Hypothalamus (tissue), 51 donors: ENCODE measurements at places on chromosomes 3 and 15.

GRCh38 chr3:176090727-176091126 lies 1106.6 kb downstream of the TBL1XR1 start:
- no peak for DNase-seq

GRCh38 chr15:58139989-58140522 lies 1.9 kb downstream of the AQP9 start:
- DNase-seq = no peak

GRCh38 chr3:18649666-18650363 lies 224.7 kb upstream of the SATB1 start:
- no peak for DNase-seq

DNA sequence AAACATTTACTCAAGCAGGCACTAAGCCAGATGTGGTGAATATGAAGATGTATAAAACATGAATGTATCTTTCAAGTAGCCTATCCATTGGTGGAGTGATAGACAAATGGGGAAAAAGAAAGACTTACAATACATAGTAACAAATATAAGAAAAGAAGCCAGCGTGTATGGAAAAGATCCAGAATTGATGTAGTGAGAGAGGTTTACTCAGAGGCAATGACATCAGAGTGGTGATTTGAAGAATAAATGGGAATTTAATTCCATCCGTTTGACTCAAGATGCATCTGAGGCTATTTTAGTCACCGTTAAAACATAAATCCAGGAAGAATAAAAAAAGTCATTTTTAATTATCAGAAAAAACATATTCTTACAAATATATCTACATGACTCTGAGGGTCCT lies 162.6 kb downstream of the IL1RAP start:
- no peak for DNase-seq

DNA sequence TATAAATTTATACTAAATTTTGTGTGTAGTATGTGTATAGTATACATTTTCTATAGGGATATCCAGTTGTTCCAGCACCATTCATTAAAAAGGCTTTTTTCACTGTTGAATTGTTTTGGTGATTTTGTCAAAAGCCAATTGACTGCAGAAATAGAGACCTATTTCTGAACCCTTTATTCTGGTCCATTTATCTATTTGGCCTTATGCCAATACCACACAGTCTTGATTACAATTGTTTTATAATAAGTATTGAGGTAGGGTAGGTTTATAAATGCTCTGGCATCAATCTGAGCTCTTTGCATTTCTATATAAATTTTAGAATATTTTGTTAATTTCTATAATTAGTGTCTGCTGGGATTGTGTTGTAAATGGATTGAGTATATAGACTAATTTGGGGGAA lies 6.5 kb upstream of the OPA1 start:
- no peak for DNase-seq

- DNase-seq = no peak
Observed at GRCh38 chr3:126446301-126446700, 29.4 kb downstream of the ZXDC start.

GRCh38 chr3:85171976-85172375 lies 213.2 kb downstream of the CADM2 start:
- no peak for DNase-seq

DNA sequence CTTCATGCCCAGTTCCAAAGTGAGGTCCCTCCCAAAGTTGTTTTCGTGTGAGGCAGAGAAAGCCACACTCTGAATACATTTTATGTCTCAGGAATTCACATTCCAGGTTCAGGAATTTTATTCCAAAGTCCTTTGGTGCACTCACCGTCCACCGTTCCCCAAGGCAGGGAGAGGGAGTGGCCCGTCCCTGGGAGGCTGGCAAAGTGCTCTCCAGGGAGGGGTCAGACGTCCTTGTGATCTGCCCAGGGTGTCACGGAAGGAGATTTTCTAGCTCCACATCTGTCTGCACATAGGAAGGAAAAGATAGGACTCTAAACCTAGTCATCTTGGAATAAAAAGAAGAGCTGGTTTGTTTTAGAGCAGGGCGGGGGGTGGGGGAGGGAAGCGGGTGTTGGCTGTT lies 47.9 kb downstream of the KLF13 start:
- no peak for DNase-seq

- DNase-seq = no peak
Observed at GRCh38 chr15:64282701-64283100, 73.3 kb downstream of the CSNK1G1 start.

DNA sequence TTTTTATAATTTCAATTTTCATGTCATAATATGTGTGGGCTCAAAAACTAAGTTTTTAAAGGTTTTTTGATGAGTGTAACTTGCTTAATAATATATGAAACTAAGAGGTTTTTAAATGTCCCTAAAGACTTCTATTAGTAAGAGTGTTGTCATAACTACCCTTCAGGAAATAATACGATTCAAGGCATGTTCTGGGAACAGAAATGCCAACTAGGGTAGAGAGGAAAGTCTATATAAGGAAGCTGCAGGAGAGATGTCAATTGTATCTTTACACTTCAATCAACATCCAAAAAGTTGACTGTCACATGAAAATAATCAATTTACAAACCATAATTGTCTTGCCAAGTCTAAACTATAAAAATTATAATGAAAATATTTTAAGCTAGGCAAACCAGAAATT lies 76.3 kb downstream of the SMARCC1 start:
- DNase-seq = no peak

DNA sequence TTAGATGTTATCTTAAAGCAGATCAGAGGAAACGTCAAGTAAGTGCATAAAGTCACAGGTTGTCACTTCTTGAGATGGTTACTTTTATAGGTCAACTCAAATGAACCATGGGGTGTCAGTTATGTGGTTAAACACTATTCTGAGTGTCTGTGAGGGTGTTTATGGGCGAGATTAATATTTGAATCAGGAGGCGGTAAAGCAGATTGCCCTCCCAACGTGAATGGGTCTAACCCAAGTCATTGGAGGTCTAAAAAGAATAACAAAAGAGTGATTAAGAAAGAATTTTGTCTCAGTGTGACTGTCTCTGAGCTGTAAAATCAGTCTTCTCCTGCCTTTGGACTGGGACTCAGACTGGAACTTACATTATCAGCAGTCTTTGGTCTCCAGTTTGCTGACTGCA lies 977.5 kb downstream of the NAALADL2 start:
- DNase-seq = no peak

DNA sequence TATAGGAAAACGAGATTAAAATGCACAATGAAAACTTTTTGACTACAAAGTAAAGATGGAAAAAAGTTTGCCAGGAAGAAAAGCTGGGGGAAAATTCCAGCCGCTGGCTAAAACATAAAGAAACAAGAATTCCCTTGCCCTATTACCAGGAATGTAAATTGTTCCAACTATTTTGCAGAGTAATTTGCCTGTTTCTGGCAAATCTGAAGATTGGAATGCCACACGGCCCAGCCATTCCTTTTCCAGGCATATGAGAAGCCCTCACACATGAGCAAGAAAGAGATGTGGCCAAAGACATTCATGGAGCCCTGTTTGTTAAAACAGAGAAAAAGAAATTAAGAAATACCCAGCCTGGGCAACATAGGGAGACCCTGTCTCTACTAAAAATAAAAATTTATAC lies 8.4 kb upstream of the GATA2 start:
- no peak for DNase-seq

- DNase-seq = no peak
Observed at GRCh38 chr15:67096546-67097294, 31.3 kb downstream of the SMAD3 start.

GRCh38 chr15:99070208-99070607 lies 34.7 kb upstream of the SYNM start:
- no peak for DNase-seq

DNA sequence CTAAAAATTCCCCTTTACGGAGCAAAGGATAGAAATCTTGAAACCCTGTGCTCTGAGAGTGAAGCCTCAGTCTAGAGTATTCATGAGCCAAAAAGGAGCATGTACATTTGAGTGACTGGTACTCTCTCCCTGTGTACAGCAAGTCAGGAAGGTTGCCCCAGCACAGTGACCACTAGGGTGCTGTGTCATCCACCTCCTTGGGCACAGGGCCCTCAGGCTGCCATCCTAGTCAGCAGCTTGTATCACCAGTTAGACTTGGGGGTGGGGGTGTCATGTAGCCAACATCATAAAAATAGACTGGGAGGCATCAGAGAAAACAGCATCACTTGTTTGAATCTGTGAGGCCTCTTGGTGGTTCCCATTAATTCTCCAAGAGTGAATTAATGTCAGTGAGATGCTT lies 12.0 kb downstream of the NME9 start:
- DNase-seq = no peak

DNA sequence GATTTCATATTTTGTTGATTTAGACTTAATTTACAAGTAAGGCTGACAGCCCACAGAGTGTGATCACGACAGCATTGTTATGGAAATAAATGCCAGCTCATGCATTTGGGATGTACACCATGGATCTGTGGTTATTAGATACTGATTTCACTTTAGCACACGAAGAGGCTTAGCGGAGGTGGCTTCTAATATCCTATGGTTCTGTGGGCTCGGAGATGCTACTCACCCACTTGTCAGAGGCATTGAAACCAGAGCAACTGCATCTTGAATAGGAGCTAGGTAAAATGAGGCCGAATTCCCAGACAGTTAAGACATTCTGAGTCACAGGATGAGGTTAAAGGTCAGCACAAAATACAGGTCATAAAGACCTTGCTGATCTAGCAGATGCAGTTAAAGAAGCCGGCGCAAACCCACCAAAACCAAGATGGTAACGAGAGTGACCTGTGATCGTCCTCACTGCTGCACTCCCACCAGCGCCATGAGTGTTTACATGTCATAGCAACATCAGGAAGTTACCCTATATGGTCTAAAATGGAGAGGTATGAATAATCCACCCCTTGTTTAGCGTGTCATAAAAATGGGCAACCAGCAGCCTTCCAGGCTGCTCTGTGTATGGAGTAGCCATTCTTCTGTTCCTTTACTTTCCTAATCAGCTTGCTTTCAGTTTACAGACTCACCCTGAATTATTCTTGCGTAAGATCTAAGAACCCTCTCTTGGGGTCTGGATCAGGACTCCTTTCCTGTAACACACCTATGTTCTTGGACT lies 117.5 kb downstream of the PGPEP1L start:
- no peak for DNase-seq

- DNase-seq = no peak
Observed at GRCh38 chr3:150407808-150408220, 284 bp upstream of the TSC22D2 start.

DNA sequence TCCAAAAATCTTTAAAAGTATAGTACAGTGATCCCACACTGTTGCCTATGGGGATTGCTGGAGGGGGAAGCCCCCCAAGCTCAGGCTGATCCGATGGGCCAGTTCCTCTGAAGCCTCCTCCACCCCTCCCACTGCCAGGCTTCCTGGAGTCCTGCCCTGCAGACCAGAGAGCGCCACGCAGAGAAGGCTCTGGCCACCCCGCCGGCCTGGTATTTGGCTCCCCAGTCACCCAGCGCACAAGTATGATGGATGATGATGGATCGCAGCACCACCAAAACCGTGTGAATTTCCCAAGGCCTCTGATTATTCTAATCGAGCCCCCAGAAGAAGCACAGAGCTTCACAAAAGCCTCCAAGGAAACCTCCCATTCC lies 259.0 kb downstream of the MECOM start:
- no peak for DNase-seq
